Activated CD4-positive, alpha-beta T cell treated with anti-CD3 and anti-CD28 coated beads, Interleukin-10, Interleukin-2, amounts not matched to agents 100 ng/mL and 50 ng/mL, durations not matched to agents 16 hours and 8 hours (primary cell): ENCODE measurements at places on chromosomes 1 and 21.

- DNase-seq: no peak
These were observed 10.5 kb upstream of the H3-3A start for GRCh38 chr1:226052061-226052460.

DNA sequence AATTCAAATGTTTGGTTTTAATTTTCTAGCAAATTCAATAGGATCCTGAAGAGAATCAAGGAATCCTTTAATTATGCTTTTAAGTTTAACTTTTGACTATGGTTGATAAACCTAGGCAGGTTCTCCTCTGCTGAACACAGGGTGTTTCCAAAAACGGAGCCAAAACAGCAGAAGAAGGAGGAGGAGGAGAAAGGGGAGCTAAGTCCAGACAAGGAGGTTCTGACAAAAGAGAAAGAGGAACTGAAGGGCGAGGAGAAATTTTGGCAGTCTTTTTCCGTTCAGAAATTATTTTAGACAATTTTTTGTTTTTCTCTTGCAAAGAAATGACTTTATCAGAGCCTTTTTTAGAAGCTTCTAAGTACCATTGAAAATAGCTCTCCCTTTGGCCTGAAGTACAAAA, 33.2 kb upstream of the FNBP1L start:
- no peak for DNase-seq

DNA sequence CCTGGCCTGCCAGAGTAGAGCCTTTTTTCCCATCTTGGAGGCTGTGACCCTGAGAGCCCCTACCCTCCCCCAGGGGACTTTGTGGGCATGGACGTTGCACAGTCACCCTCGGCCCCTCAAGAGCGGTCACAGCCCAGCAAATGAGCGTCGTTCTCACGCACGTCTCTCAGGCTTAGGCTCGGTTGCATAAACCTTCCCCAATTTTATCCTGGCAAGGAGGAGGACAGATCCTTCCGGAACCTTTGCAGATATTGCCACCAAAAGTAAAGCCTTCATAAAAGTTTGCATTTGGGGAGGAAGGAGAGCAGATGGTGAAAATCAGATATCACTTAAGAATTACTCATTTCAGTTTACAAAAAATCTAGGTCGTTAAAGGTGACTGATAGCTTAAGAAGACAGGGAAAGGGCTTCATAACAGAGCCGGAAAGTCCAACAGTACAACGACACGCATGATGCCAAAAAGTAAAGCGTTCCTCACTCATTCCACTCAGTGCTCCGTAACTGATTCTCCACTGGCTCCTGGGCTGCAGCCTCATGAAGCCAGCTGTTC, 29.3 kb downstream of the PDE9A start:
- no peak for DNase-seq

GRCh38 chr1:97999320-97999719, 78.5 kb upstream of the DPYD start:
- no peak for DNase-seq

DNA sequence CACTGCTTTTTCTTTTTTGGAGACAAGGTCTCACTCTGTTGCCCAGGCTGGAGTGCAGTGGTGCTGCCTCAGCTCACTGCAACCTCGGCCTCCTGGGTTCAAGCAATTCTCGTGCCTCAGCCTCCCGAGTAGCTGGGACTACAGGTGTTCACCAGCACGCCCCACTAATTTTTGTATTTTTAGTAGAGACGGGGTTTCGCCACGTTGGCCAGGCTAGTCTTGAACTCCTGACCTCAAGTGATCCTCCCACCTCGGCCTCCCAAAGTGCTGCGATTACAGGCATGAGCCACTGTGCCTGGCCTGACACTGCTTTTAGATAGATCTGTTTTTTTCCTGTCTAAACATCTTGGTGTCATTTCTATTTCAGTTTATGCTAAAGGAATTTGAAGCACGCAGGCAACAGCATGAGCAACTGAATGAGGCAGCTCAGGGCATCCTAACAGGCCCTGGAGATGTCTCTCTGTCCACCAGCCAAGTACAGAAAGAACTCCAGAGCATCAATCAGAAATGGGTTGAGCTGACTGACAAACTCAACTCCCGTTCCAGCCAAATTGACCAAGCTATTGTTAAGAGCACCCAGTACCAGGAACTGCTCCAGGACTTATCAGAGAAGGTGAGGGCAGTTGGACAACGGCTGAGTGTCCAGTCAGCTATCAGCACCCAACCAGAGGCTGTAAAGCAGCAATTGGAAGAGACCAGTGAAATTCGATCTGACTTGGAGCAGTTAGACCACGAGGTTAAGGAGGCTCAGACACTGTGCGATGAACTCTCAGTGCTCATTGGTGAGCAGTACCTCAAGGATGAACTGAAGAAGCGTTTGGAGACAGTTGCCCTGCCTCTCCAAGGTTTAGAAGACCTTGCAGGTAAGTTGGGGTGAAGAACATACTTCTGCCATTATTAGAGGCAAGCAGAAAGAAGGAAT, 106.1 kb upstream of the BMP8A start:
- no peak for DNase-seq

DNA sequence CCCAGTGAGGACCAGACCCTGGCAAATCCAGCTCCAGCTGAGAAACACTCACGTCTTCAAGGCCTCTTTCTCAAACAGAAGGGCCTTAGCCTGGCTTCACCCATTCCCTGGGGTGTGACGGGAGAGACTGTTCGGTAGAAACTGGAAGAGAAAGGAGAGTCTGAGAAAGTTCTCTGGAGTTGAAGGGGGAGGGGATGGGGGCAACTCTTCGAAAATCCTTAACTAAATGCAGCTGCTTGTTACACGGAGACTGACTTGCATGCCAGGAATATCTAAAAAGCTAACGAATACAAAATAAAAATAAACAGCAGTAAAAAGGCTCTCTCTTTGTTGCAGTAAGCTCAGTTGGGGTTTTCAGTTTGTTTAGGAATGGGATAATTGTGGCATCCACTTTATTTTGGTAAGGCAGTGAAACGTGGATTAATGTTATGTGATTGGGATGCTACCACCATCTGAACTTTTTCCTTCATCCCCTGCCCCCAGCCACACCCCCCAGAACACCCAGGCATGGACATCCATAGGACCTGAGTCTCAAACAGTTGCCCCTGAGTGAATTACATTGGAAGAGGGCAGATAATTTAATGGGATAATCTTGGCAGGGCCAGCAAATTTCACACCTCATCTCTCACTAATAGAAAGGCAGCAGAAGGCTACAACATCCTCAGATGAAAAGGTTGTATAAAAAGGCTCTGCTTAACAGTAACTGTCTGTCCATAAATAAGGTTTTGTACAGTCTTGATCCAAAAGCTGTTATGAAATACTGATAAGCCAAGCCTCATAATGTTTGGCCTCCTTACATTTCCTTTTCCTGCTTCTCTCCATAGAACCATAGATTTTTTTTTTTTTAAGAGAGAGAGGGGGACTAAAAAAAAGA, 5.8 kb downstream of the ROR1 start:
- DNase-seq: no peak

GRCh38 chr1:92029241-92029922, 403 bp upstream of the EPHX4 start:
- no peak for DNase-seq

- no peak for DNase-seq
These were observed 5.6 kb downstream of the CLDN19 start for GRCh38 chr1:42734201-42735035.

GRCh38 chr1:48870596-48870995, 93.9 kb upstream of the BEND5 start:
- peak; percentile 13 for DNase-seq

GRCh38 chr1:193634470-193634869, 448.1 kb upstream of the B3GALT2 start:
- no peak for DNase-seq

- no peak for DNase-seq
These were observed 75.7 kb downstream of the PHTF1 start for GRCh38 chr1:113683384-113684152.

DNA sequence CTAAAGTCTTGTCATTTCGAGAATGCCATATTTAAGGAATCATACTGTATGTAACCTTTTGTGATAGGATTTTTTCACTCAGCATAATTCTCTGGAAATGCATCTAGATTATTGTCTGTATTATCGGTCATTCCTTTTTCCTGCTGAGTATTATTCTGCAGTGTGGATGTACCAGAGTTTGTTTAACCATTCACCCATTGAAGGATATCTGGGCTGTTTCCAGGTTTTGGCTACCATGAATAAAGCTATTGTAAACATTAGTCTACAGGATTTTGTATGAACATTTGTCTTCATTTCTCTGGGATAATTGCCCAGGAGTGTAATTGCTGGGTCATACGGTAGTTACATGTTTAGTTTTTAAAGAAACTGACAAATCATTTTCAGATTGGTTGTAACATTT, 61.8 kb downstream of the ATP1A1 start:
- no peak for DNase-seq

DNA sequence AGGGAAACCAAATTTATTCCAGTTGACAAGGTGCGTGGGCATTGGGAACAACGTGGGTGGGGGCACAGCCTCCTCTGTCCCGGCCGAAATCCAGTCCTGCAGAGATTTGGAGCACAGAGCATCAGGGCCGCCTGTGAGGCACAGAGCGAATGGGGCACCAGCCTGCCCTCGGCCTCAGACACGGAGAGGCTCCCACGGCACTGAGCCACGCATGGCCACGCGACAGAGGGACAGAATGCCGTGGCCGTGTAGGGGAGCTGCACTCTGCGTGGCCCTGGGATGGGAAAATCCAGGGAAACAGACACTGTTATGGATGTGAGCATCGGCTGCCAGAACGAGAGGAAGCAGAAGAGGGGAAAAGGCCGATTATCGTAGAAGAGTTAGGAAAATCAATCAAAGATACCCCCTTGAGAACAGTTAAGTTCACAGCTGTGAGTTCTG, 13.5 kb upstream of the C1orf159 start:
- no peak for DNase-seq

- no peak for DNase-seq
These were observed 598.2 kb downstream of the PLPP3 start for GRCh38 chr1:55981010-55981650.

- DNase-seq: no peak
These were observed 30.4 kb downstream of the EPHA2 start for GRCh38 chr1:16125483-16125882.

GRCh38 chr1:208531003-208531750, 287.0 kb upstream of the PLXNA2 start:
- no peak for DNase-seq

GRCh38 chr1:200720199-200720598, 18.5 kb upstream of the CAMSAP2 start:
- no peak for DNase-seq

DNA sequence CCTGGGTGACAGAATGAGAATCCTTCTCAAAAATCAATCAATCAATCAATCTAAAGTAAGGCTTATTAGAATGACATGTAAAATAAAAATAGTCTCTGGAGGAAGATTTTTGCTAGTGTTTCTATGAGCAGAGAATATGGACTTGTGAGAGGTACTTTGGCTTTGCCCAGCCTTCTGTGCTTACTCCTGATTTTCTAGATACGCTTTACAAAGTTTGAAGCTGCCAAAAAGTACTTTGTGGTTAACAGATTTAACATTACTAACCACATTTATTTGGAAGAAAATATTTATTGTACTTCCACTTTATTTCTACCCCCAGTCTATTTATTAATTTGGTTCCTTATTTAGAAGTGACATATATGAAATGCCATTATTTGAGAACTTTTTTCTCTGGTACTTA, 41.0 kb downstream of the CEP350 start:
- no peak for DNase-seq

DNA sequence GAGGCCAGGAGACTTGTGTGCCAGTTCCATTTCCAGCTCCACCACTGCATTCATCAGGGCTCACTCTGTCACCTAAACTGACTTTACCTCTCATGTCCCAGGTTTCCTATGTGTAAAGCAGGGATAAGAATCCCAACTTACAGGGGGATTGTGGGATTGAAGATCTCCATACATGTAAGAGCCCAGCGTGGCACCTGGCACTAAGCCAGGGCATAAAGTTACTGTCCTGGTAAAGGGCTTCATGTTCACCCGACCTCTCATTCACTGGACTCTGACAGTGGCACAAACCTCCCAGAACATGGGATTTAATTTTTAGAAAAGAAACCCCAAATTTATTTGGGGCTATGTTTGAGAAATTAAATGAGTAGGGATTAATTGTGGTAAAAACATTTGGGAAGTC, 8.9 kb upstream of the IGFN1 start:
- DNase-seq: no peak

DNA sequence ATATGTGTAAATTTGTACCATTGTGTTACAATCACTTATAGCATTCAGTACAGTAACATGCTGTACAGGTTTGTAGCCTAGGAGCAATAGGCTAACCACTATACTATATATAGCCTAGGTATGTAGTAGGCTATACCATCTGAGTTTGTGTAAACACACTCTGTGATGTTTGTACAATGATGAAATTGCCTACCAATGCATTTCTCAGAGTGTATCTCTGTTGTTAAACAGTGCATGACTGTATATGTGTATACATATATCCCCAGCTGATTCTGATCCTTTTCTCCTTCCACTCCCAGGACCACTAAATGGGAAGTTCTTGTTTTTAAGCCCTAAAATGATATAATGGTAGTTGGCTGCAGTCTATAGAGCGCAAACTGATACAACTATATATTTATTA, 7.8 kb downstream of the GNPAT start:
- no peak for DNase-seq

- no peak for DNase-seq
These were observed 28.2 kb upstream of the HRNR start for GRCh38 chr1:152252157-152252556.

- DNase-seq: peak; percentile 64
These were observed 114.1 kb downstream of the VPS13D start for GRCh38 chr1:12343823-12344487.

GRCh38 chr1:31501505-31501904, 74.8 kb upstream of the TINAGL1 start:
- DNase-seq: no peak

GRCh38 chr1:12344596-12345349, 114.9 kb downstream of the VPS13D start:
- peak; percentile 29 for DNase-seq

DNA sequence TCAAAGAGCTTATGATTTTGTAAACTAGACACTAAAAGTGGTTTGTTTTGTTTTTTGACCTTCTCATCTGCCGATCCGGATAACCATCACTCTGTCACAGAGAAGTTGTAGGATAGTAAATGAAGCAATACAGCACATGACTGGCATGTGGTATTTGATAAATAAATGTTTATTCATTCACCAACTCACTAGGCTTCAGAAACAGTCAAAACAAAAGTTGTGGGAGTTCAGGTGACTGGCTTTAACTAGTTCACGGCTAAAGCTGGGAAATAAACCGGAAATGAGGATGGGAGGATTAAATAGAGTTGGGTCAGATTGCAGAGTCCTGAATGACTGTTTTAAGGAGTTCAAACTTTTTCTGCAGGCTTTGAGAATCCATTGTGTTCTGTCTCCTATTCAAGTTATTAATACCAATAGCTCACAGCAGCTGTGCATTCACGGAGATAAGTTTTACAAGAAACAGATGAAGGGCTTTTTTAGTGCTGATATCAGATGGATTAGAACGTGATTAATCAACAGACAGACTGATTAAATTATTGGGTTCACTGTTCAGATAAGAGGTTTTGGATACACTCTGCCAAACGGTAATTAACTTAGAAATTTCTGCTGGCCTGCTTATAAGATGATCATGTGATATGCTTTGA, 463.3 kb downstream of the DPYD start:
- no peak for DNase-seq

- no peak for DNase-seq
These were observed 26.9 kb downstream of the CRP start for GRCh38 chr1:159687511-159687910.
